ENCODE measurements at places on chromosomes 6 and 20.
A peak's percentile ranks its signal among the peaks of the same experiment; 100 is the strongest.

DNA sequence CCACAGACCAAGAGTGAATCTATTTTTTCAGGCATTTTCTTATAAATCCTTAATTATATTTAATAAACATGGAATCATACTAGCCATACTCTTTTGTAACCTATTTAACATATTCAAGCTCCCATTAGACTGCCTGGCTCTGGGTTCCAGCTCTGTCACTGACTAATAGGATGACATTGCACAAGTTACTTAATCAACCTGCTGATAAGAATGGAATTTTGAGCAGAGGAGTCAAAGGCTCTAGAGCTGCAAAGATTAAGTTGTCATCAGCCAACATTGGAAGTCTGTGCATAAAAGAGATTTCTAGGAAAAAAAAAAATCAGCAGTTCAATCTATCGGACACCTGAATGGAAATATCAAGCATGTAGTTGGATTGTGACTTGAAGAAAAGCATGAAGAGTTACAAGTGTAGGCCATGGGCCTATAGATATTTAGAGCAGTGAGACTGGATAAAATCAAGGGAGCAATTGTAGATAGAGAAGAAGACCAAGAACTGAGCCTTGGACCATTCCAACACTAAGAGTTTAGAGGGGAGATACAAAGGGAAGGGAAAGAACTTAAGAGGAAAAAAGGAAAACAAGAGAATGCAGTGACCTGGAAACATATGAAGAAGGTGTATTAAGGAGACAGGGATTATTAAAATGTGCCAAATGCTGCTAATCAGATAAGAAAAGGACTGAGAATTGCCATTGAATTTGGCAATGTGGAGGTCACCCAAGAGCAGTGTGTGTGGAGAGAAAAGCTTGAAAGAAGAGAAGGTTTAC lies 11.0 kb upstream of the HINT3 start:
- no peak for DNase-seq

DNA sequence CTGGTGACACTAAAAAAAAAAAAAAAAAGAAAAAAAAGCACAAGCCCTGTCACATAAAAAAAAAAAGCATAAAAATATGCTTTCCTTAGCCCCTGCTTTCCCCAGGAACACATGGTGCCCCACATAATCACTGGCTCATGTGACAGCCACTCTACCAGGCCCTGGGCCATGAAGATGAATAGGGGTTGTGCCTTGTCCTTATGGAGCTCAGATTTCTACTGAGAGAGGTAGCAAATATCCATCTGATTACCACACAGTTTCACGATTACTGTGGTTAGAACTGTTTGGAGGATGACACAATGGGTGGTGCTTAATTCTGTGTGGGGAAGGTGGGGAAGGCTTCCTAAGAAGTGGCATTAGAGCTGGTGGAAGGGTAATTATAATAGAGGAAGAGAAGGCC lies 9.3 kb downstream of the RAET1E start:
- DNase-seq, result no peak

DNA sequence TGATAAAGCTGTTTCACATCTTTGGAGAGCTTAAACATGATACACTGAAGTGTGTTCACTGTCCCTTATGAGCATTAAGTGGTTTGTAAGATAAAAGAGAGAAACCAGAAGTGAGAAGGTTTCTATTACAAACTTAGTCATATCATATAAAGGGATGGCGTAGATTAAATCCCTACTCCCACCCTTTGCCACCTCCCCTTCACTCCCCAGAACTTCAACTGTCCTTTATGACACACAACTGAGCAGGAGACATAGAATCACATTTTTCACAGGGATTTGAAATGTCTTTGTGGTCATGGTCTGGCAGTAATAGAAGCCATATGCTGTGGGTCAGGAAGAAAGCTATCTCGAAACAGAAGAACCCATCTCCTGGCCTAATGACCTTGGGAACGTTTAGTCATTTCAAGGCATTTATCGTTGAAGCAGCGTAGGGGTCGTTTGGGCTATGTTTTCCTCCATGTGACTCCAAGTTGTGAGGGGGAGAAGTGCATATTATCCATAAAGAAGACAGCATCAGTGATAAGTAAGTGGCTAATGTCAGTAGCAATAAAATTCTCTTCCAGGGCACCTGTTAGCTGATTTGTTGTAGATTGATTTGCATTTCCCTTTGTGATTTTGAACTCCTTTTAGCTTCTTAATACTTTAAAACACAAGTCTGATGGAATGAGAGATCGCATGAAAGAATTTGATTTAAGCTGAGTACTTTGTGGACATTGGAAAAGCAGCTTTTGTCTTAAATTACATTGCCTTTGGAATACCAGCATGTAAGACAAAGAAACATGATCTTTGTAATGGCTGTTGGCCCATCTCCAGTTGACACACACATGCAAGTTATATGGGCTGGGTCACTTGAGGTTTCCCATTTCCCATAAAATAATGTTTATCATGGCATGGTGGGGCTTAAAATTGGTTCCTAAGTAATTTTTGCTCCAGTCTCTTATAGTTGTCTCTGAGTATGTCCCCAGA lies 501.5 kb upstream of the FLRT3 start:
- DNase-seq, result peak; percentile 42

GRCh38 chr6:169190144-169190584 lies 63.5 kb downstream of the THBS2 start:
- no peak for DNase-seq

GRCh38 chr6:109187399-109188114 lies 92.2 kb downstream of the CEP57L1 start:
- DNase-seq, result peak; percentile 35

Measured in NCI-H2081 (cell line).